WTC11 (cell line): ENCODE measurements at places on chromosomes 1 and 21. TPM values are rescaled to one million over a fixed set of nuclear protein-coding genes. Genes with fewer than 3 reads are reported as not detected.

Gene HFM1
- total RNA-seq = 1.7 to 3.8 TPM (median 3.4 TPM) in 3 replicates

DNA sequence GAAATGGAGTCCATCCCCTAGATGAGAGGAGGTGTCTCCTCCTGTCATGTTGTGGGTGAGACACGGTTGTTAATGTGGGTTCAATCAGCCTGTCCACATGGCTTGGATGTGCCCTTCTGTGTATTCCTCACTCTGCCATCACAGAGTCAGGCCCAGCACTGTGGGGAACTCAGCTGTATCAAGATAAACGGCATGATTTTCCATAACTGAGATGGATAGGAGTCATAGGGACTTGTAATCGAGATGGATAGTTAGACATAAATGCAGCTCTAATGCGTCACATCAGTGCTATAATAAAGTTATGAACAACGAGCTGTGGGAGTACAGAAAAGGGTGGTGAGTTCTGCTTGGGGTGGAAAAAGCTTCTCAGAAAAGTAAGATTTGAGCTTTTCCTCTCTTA, 152.9 kb downstream of the RWDD3 start:
- no peak for DNase-seq

DNA sequence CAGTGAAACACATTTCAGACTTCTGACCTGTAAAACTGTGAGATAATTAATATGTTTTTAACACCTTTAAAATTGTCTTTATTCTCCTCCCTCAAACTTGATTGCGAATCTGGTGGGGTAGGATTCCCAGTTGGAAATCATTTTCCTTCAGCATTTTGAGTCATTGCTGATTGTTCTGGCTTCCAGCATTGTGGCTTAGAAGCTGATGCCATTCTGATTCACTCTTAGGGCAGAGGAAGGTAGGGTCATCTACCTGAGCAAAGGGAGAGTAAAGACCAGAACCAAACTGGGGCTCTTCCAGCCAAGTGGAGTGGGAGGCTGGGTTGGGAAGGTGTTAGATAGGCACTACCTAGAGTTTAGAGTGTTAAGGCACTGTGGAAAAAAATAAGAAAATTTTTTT, 61.2 kb downstream of the MPZL1 start:
- DNase-seq = no peak

DNA sequence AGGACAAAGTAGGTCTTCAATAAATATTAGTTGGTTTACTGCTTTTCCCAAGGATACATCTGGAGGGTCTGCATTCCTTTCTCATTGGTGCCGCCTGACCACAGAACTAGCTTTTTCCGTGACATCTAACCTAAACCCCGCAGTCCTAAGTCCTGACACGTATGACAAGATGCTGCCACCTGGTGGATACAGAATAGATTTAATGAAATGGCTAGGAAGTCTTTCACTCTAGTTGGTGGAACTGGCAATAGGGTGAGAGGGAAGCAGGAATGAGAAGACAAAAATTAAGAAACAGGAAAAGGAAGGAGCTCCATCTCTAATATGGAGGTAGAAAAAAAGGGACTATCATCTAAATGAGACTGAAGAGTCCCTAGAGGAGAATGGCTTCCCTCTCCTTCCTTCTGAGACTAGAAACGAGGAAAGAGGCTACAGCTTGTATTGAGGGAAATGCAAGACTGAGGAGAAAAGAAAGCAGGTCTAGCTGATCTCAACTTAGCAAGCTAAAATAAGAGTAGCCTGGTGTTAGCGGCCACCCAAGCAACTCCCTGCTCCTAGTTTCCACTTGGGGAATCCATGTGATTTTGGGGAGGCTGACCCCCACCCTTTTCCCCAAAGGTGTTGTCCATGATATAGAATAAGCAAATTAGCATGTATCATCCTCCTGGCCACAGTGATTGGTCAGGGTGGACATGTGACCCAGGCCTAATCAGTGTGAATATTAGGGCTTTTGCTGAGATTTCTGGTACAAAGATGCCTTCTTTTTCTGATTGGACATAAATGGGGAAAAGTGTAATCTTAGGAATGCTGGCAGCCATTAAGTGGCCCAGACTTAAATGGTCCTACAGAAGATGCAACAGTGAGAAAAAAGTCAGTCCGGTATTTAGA, 5.9 kb downstream of the RFX5 start:
- DNase-seq = peak; percentile 47

DNA sequence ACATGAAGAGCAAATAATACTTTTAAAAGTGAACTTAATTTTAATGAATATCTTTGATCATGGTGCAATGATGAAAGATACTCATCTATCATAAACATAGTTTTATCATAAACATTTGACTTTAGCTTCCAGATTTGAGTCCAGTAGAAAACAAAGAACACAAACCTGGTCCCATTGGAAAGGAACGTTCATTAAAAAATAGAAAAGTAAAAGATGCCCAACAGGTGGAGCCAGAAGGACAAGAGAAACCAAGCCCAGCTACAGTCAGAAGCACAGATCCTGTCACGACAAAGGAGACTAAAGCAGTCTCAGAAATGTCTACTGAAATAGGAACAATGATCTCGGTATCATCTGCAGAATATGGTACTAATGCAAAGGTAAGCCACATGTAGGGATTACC, 55.6 kb upstream of the MYOCOS start:
- DNase-seq = no peak

DNA sequence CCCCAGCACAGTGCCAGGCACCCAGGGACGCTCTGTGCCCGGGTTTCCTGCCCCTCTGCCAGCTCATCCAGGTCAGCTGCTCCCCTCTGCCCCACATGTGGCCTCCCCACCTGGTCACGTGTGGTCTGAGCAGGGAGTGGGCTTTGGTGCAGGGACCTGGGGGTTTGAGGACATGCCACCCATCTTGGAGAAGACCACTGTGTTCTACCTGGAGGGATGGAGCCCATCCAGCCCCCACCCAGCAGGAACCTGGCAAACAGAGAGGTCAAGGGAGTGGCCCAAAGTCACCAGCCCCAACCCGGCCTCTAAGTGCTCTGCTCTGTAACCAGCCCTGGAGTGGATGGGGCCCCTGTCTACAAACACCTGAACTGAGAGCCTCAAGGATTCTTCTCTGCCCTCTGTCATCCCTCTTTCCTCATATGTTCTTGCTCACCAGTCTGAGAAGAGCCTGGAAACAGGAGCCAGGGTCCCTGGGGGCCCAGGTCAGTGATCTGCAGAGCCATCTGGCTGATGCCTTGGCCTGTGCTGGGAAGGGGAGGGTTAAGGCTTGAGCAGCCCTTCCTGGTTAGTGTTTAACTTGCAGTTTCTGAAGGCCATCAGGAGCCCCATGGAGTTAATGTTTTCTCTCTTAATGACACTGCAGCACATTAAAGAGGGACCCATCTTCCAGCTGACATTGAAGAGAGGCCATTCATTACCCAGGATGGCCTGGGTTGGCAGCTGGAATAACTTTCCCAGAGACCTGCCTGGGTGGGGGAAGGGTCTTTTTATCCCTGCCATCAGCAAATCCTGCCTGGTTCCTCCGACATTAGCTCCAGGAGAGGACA, 235.4 kb downstream of the PTPRU start:
- DNase-seq = no peak

- DNase-seq = no peak
These were observed 470.4 kb upstream of the USP24 start for GRCh38 chr1:55685560-55685959.

DNA sequence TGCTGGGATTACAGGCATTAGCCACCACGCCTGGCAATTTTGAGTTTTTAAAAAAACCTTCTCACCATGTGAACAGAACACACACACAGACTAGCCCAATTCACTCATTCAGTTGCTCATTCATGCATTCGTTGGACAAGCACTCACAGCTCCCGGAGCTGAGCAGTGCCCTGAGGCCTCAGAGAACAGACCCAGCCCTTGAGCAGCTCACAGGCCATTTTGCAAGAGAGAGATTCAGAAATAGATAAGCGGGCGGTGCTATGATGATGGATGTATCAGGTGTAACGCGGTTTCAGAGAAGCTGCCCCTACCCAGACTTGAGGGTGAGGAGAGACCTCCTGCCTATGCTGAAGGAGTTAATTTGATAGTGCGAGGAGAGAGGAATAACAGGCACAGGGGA, 18.6 kb downstream of the PTAFR start:
- no peak for DNase-seq

DNA sequence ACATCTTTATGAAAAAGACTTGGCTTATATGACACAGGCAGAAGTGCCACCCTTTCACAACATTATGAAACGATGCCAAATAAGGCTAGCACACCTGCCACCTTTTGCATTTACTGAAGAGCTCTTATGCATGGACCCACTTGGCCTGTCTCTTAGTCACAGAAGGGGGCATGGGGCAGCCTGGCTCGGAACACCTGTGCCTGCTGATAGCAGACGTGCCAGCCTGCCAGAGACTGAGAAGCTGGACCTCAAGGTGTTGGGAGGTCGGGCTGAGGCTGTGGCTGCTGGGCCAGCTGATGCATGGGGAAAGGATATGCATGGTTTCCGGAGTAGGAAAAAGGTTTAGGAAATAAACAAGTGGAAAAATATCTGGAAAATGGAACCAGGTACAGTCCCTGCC, 21.5 kb downstream of the RCAN1 start:
- DNase-seq = no peak

GRCh38 chr1:209534496-209535250, 48.8 kb upstream of the CAMK1G start:
- no peak for DNase-seq
